ENCODE measurements at places on chromosomes 3 and 15.

- DNase-seq, result no peak
These were observed 15.5 kb upstream of the BCHE start for GRCh38 chr3:165852711-165853110.

- no peak for DNase-seq
These were observed 4.1 kb upstream of the GCSAM start for GRCh38 chr3:112136959-112137693.

DNA sequence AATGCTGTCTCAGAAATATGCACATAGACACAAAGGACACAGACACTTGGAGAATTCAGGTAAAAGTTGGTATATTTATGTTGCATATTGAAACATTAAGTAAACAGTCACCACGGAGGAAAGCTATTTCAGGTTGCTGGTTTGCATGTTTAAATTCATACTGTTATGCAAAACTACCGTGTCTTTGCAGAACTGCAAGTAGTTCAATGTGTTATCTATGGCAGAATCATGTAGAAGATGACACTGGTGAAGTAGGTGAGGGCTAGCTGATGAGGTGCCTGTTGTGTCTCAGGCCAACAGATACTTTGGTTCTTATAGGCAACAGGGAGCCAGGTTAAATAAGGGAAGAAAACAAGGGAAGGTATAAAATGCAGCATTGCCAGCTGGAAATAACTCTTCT is 511.3 kb downstream of the DIPK2A start:
- DNase-seq, result no peak

DNA sequence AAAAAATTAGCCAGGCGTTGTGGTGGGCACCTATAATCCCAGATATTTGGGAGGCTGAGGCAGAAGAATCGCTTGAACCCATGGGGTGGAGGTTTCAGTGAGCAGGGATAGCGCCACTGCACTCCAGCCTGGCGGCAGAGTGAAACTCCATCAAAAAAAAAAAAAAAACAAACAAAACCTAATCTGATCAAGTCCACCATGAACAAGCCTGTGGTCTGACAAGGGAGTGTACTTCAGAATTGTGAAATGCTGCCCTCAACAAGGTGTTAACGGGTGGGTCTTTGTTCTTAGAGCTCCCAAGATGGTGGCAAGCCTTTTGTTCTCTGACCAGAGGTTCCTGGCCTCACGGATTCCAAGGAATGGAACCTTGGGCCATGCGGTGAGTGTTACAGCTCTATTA is 24.2 kb upstream of the SLC30A4 start:
- DNase-seq, result no peak

DNA sequence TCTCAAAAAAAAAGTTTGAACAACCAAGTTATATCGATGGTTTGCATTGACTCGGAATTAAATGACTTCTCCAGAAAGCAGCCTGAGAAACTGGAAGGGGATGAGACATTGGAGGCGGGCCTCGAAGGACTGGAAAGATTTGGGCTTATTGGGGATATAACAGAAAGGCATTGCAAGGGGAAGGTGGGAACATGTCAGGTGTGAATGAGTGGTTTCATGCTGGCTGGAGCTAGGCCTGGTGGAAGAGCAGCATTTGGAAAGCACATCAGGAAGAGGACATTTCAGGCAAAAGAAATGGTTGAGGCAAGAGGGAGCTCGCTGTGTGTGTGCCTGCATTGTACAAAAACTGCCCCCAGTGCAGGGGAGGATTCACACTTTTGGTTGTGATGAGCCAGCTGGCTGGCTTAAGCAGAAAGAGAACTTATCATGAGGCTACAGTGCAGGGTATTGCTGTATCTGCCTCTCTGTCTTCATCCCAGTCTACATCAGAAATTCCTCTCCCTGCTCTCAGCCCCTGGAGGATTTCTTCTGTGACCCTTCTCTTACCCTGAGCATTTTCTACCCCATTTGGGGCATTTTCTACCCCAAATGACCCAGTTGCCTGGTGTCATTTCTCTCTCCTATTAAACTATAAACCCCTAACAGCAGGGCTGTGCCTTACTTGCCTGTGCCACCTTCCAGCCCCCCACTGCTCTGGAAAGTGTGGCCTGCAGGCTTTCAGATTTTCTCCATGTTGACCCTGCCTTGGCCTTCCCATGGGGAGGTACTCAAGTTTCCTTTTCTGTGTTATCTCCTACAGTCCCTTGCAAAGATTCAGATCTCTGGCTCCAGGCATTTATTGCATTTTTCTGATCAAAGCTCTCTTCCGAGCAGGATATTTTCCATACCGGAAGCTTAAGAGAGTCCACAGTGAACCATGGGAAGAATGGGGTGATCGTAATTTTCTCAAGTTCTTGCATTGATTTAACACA is 64.4 kb upstream of the FLNB start:
- DNase-seq, result no peak
